ENCODE measurements at places on chromosomes 4 and X.

DNA sequence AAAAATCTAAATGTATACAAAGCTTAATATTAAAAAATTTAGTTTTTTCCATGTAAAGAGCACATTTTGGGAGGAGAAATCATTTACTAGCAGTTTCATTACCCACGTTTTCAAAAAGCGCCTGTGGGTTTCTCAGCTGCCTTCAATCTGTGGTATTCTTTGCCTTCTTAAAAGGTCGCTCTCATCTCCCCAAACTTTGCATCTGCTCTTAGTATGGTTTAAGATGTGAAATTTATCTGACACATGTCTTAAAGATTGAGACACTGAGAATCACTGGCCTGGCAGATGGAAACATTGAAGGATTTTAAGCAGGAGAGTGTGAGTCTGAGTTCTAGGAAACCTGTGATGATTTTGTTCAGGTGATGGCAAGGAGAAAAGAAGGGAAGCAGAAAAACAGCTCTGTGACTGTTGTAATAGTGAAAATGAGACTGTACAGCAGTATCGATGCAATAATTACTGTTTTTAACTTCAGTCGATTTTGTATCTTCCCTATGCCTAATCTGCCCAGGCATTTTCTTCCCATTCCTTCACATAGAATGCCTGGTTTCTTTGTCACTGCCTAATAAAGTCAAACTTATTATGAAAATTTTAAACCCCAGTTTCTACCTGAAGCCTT lies 75.9 kb downstream of the PAQR3 start:
- DNase-seq, result no peak

GRCh38 chrX:108396188-108396891 lies 41.9 kb downstream of the COL4A6 start:
- no peak for DNase-seq

- no peak for DNase-seq
Observed at GRCh38 chrX:40022421-40022820, 75.3 kb downstream of the BCOR start.

- DNase-seq, result peak; percentile 4
Observed at GRCh38 chr4:87895964-87896621, 63.3 kb downstream of the MEPE start.

GRCh38 chr4:29423836-29424721 lies 1296.1 kb upstream of the PCDH7 start:
- DNase-seq, result no peak

GRCh38 chrX:131735127-131735526 lies 191.3 kb downstream of the OR13H1 start:
- DNase-seq, result no peak

- DNase-seq, result no peak
Observed at GRCh38 chr4:38620527-38621027, 43.4 kb upstream of the KLF3 start.

- DNase-seq, result no peak
Observed at GRCh38 chr4:154542271-154542879, 7.8 kb downstream of the PLRG1 start.

DNA sequence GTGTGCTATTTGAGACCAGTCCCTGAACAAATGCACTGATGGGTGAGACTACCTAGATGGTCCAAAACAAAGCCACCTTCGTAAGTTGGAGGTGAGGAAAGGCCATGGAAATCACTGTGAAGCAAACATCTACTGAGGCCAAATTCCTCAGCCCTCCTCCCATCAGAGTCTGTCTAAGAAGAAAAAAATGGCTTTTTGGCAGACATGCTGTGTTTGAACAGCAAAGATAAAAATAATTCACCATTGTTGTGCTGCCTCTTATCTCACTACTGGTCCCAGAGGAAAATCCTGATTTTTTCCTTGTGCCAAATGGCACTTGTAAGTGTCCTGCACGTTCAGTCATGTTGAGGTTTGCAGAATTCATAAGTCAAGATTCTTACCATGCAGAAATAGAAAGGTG lies 7.9 kb downstream of the MAGEB18 start:
- DNase-seq, result no peak

DNA sequence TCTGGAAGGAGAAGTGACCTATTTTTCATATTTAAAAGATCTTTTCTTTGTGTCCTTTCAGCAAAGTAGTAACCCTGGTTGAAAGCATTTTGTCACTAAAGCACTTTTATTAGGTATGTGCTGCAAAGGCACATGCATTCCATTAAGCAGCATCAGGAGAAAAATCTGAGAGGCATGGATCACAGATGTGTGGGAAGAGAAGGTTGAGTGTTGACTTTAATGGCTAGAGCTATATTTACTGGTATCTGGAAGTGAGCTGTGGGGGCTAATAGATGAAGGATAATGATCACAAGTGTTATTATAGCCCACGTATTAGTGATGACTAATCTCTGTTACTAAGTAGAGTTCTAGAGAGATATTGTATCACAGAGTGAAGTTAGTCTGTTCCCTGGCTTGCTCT lies 1520.7 kb downstream of the ARAP2 start:
- no peak for DNase-seq

- DNase-seq, result no peak
Observed at GRCh38 chr4:139368998-139369397, 66.7 kb upstream of the NDUFC1 start.

DNA sequence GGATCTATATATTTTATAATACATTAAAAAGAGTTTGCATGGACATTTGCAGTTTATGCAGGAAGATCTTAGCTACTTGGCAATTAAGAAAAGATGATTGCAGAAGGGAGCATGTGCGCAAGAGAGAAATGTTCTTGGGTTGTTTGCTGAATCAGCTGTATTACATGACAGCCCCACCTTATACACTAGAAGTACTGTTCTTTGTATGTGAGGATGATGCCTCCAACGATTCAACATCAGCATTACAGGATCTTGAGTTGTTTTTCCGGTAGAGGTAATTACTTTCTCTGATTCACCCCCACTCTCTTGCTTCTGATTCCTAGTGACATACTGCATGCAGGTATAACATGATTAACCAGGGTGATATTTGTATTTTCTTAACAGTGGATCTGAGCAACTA lies 140.8 kb downstream of the PCDH7 start:
- no peak for DNase-seq

GRCh38 chr4:184250795-184251669 lies 33.4 kb upstream of the ENPP6 start:
- DNase-seq, result no peak

- DNase-seq, result no peak
Observed at GRCh38 chr4:1523907-1524636, 117.8 kb upstream of the NKX1-1 start.

DNA sequence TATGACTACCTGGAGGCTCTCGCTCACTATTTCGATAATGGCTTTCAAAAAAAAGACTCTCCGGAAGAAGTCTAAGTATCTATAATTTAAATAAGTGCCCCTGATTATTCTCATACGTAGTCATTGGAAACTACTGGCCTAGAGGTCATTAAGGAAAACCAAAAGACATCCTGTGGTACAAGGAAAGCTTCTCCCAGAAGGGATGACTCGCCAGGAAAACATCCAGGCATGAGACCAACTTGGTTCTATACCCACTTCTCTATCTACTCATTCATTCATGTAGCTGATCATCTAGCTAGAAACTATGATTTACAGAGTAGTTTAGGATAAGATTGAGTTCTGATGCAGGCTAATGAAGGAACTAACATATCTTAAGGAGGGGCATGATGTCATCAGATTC lies 37.7 kb downstream of the SOX3 start:
- no peak for DNase-seq

GRCh38 chr4:633976-634598 lies 8.7 kb downstream of the PDE6B start:
- no peak for DNase-seq

GRCh38 chrX:122866532-122866931 lies 317.5 kb upstream of the GRIA3 start:
- DNase-seq, result no peak

- no peak for DNase-seq
Observed at GRCh38 chr4:35993606-35994005, 250.7 kb downstream of the ARAP2 start.

DNA sequence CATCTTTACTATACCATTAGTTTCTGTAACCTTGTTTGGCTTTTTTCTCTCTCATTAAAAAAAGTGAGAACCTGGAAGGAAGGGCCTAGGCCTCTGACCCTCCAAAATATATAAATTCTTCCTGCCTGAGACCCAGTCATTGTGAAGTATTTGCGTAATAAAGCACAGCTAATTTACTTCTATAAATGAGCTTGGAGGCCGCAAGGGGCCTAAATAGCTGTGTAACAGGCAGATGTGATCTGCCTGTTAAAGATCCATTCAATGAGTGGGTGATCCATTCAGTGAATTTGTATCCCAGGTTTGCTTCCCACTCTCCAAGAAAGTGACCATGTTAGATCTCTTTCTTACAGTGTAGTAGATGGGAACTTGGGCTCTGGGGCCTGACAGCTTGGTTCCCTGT lies 595 bp upstream of the PYURF start:
- DNase-seq, result no peak

- no peak for DNase-seq
Observed at GRCh38 chr4:84680956-84681355, 98.0 kb downstream of the CDS1 start.

GRCh38 chr4:7032596-7032995 lies 10.6 kb upstream of the TADA2B start:
- DNase-seq, result no peak

- DNase-seq, result peak; percentile 1
Observed at GRCh38 chrX:15973299-15973698, 118.7 kb upstream of the AP1S2 start.

- DNase-seq, result no peak
Observed at GRCh38 chr4:118732591-118733330, 47.6 kb downstream of the METTL14 start.

GRCh38 chrX:70026851-70027200 lies 22.9 kb downstream of the AWAT2 start:
- DNase-seq, result no peak

GRCh38 chr4:158788516-158788915 lies 19.7 kb downstream of the FNIP2 start:
- DNase-seq, result no peak

DNA sequence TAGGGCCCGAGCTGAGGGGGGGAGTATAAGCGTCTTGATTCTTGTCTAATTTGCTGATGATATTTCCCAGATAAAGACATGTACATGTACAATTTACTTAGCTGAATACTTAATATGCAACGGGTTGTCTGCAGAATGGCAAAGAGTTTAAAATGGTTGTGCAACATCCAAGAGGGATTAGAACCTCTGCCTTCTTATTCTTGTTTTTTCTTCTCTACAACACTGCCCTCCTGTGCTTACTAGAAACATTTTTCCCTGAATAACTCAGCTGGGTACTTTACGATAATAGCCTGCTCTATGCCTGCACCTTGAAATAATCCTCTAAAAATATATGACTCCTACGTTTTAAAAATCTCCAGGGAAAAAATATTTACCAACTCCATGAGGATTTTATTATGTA lies 41.8 kb downstream of the INTS12 start:
- DNase-seq, result no peak

DNA sequence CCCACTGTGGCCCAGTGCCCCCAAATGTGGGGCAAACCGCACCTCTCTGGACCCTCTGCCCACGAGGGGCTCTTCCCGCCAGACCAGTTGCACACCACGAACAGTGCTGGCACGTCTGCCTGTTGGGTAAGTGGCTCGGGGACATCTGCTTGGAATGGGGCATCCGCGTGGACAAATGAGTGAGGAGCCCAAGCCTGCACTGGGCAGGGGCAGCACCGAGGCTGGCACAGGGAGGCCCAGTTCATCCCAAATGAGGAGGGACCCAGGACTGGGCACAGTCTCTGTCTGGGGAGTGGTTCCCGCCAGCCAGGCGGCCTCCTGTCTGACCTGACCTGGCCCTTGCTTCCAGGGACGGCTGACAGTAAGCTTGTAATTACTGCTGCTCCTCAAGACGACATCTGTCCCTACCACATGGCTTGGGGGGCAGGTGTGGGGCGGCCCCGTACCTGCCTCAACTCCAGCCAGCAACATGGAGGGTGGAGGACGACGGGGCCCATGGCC lies 3.2 kb downstream of the SPON2 start:
- DNase-seq, result no peak

DNA sequence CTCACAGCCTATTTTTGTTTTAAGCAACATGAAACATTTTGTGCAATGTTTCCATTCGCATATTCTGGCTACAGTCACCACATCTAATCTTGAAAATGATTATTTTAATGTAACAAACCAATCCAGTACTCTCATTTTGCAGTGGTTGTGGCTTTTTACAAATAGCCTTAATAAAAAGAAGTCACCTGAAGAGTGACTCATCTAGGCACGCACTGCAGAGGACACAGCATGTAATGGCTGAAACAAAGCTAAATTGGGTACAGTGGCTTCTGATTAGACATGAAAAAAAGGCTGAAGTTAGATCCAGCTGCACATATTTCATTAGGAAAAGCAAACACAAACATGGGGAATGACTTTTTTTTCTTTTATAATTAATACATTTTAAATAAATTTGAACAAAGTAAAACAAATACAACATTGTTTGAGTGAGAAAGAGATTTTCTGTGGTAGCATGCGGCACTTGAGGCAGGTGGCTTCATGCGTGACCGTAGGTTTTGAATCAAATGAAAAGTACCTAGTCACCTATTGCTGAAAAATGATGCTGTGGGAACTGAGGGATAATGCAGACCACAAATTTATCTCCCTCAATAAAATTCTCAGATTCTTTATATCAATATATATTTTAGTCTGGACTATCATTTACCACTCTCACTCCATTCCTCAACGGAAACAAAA lies 240.8 kb upstream of the DDX53 start:
- no peak for DNase-seq

Measured in stimulated activated CD4-positive, alpha-beta T cell treated with anti-CD3 and anti-CD28 coated beads, Interleukin-4, amount 100 ng/mL, for 4 hours (primary cell).